ENCODE measurements at places on chromosomes 13 and 19.

GRCh38 chr13:63481334-63481733 is 2065.7 kb upstream of the PCDH20 start:
- DNase-seq = no peak

GRCh38 chr13:109396266-109396665 is 390.1 kb downstream of the IRS2 start:
- no peak for DNase-seq

- DNase-seq = no peak
Observed at GRCh38 chr13:34513526-34513925, 428.5 kb upstream of the NBEA start.

- DNase-seq = peak; percentile 83
Observed at GRCh38 chr19:38506723-38507550, 73.4 kb downstream of the RYR1 start.

GRCh38 chr13:24493356-24493755 is 19.2 kb downstream of the PARP4 start:
- DNase-seq = no peak

DNA sequence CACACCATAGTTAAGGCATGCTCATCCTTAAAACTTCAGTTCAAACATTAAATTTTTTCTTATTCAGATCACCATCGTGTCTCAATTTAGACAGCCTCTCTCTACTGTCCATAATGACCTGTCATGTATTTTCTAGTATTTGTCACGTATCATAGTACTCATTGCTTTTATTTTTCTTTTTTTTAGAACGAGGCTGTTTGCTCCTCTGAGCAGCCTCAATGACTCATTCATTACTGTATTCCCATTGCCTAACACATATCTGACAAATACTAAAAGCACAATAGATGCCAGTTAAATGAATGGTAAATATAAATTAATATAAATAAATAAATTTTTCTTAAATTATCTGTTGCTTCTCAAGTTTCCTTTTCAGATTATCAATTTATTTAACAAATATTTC is 245.5 kb downstream of the TUBA3C start:
- DNase-seq = no peak

DNA sequence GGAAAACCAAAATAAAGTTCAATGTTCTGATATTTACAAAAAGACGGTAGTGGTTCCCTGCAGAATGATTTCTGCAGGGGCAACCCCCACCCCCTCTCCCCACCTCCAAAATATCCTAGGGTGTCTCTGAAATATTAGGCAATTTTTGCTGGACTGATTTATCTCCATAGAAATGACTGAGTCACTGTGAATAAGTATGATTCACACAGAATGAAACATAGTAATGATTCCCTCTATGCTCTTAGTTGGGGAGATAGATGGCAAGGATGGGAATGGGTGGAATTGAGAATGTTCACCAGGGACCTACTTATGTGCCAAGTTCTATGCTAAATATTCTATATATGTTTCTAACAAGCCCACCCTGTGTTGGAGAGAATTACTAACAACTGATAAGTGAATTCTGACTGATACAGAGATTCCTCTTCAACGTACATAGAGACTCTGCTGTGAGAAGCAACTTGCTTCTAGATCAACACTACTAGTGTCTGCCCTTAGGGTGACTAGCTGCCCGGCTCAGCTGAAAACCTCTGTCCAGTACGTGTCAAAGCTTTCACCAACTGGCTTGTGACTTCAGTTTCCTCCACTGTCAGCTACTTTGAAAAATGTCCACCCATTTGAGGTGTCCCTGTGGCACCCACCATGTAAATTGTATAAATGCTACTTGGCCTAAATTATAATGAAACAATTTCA is 38.4 kb upstream of the RAP2A start:
- DNase-seq = peak; percentile 29

GRCh38 chr19:16088351-16089009 is 12.2 kb downstream of the TPM4 start:
- DNase-seq = no peak

DNA sequence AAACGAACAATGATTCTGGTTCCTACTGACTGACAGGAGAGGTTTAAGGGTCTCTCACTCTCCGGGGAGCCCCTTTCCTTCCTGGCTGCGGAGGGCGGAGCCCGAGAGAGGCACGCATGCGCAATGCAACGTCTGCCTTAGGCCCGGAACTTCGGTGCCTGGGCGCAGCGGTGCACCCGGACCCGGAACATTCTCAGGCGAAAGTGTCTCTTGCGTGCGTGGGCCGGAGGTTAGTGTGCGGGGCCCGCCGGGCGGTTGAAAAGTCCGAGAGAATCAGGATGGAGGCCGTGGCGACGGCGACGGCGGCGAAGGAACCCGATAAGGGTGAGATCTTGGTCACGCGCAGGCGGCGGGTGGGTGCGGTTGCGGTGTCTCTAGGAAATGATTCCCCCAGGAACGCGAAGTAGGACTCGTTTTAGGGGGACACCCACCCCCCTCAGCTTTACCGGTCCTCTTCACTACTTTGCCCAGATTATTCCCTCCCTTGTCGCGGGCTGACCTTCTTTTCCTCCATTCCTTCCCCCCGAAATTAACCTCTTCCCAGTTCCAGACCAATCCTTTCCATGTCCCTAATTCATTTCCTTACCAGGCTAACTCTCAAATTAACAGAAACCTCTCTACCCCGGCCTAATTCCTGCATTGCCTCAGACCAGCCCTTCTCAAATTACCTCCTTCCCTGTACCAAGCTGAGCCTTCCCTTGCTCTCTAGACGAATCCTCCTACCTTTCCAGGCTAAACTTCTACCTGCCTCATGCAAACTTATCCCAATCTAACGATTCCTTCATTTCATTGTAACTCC is at the start of gene CCDC97:
Gene CCDC97, plus strand, starts transcription at position 140 of the 799 bp plus-strand sequence. Its CDS starts 139 bp downstream, at position 279.
- DNase-seq = peak; percentile 90

DNA sequence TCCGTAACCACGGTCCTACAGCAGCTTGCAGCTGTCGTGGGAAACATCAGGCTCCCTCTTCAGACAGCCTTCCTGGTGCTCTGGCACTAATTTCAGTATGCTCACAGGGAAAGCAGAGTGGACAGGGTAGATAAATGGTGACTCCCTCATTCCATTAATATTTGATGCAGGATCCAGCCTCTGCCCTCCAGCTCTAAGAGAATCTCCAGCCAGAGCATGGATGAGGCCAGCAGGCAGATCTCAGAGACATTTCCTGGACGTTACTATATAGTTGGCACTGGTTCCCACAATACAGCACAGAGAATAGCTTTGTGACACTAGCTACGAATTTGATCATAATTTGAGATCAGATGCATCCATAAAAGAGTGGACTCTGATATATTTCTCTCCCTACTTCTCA is 341.4 kb downstream of the LIG4 start:
- DNase-seq = no peak

DNA sequence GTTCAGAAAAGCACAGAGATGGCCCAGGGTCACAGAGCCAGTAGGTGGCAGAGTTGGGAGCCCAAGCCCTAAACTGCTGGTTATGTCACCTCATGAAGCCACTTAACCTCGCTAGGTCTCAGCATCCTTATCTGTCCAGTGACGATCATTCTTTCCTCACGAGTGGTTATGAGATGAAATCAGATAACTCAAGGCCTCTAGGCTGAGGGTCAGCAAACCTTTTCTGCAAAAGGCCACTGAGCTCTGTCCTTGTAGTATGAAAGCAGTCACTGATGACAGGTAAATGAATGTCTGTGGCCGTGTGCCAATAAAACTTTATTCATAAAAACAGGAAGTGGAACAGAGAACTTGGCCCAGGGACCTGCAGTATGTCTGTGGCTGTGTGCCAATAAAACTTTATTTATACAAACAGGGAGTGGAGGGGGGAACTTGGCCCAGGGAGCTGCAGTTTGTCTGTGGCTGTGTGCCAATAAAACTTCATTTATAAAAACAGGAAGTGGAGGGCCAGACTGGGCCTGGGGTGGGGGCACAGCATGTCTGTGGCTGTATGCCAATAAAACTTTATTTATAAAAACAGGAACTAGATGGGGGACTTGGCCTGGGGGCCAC is 71.2 kb downstream of the GNG7 start:
- DNase-seq = peak; percentile 71

GRCh38 chr19:35991731-35992450 is 3.1 kb upstream of the SDHAF1 start:
- DNase-seq = no peak

DNA sequence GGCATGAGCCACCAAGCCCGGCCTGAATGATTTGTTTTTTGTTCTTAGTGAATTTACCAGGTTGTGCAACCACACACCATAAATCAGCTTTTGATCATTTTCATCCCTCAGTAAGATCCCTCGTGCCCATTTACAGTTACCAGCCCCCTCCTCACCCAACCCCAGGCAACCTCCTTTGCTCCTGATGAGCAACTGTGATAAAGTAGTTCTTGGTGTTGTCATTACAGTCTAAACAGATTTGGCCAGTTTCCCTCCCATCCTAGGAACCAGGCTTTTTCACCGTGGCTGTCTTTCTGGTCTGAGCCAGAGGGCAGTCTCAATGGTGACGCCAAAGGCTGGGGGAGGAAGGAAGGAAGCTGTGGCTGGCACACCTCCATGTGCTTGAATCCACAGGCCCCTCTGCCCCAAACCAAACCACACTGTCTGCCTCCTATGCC is 61.2 kb upstream of the WDFY2 start:
- peak; percentile 47 for DNase-seq

DNA sequence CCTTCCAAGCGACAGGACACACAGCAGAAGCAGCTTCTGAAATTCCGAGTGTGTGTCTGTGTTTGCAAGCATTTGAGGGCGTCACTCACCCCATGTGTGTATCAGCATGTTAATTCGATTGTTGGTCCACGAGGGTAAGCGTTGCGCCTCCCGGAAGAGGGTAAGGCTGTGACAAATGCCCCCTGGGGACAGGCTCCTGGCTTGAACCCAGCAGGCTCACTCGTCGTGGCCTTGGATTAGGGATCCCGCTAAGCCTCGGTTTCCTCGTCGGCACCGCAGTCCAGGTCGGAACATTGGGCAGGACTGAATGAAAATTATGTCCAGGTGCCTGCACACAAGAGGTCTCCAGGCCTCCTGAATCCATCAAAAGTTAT is 606 bp upstream of the STXBP2 start:
- no peak for DNase-seq

DNA sequence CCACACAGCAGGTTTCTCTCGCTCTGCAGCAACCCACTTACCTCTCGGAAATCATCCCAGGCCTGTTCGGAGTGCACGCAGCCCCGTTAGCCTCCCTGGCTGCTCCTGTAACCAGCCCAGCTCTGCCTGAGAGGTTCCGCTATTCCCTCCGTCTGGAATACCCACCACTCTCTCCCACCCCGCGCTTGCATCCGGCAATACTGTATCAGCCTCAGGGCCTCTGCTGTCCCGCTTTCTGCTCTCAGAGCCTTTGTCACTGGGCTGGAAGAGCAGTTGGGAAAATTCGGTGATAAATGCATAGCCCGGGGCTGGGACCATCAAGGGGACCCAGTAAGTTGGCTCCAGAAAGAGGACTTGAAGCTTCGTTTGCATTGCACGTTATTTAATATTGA is 759 bp upstream of the TLE6 start:
- DNase-seq = no peak

DNA sequence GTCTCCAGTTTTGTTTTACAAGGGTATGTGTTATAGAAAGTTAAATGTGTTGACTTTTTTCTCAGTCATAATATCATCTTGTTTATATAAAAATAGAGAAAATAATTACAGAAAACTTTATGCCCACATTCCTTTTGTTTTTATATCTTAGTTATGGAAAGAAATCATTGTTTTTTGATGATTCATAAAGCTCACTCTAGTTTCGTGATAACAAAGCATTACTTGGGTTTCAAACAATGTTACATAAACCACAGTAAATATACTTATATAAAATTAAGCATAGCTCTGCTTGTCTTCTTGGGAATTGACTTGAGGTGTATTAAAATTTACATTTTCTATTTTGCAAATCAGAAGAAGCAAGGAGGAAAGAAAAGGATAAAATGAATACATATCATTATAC is 111.8 kb downstream of the SGCG start:
- DNase-seq = no peak

- DNase-seq = no peak
Observed at GRCh38 chr19:56092685-56093631, 28.1 kb downstream of the ZNF787 start.

- no peak for DNase-seq
Observed at GRCh38 chr13:43492745-43493144, 294.0 kb downstream of the ENOX1 start.

GRCh38 chr13:43567608-43568007 is 219.2 kb downstream of the ENOX1 start:
- DNase-seq = no peak

- no peak for DNase-seq
Observed at GRCh38 chr13:22055259-22055658, 384.4 kb downstream of the FGF9 start.

DNA sequence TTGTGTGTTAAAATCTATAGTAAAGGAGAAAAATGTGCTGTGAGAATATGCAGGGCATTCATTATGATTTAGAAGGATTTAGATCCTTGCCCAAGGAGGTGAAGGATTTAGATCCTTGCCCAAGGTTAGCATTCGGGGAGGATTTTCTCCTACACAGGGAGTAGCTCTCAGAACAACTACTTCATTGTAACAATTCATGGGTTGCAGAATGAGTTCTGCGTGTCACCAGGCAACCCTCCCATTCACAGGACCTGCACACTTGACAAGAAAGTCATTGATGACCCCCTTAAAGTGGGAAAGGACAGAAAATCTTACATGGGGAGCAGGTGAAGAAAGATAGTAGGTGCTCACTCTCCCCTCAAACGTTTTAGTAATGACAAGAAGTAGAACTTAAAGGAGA is 167.1 kb upstream of the MAB21L1 start:
- DNase-seq = no peak

DNA sequence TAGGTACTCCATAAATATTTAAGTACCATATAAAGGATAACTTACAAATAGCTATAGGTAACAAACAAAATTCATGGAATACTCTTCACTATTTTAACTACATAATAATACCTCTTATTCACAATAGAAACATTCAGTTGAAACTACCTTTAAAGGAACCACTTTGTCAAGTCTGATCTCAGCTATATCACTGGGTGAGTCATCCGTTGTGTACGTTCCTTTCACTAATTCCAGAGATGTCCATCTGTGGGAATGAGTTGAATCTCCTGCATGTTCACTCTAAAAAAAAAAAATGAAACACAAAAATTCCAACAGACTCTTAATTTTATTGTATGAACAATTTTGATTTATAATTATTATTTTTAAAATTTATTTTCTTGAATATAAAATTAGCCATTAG is 149.4 kb upstream of the FBXL3 start:
- no peak for DNase-seq

GRCh38 chr19:36401475-36401874 is 17.0 kb downstream of the ZFP82 start:
- no peak for DNase-seq

DNA sequence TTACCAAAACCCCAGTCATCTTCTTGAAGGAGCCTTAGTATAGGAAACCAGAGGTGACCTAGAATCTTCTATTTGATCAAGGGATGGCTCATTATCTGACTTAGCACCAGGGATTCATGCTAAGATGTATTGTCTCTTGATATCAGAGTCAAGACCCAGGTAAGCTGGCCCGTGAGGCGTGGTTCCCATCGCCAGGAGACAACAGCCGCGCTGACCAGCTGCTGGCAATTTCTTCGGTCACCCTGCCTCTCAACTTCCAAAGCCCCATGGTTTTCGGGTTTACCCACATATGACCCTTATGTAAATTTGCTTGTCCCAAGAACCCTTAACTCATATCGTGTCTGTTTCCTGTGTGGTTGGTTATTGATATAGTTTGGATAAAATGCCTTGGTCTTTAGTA is 77.7 kb upstream of the VSTM2B start:
- DNase-seq = no peak

- peak; percentile 3 for DNase-seq
Observed at GRCh38 chr13:79246578-79246949, 159.5 kb downstream of the RBM26 start.

Measured in suppressor macrophage treated with lipopolysaccharide for 1 hour (primary cell).